ENCODE measurements at places on chromosomes 5 and 9.

GRCh38 chr5:67971223-67971830, 244.2 kb upstream of the PIK3R1 start:
- no peak for DNase-seq

- no peak for DNase-seq
Measured at GRCh38 chr9:83208065-83208850, 145.3 kb upstream of the RASEF start.

GRCh38 chr9:129414993-129415941, 205.6 kb downstream of the C9orf50 start:
- DNase-seq = no peak

DNA sequence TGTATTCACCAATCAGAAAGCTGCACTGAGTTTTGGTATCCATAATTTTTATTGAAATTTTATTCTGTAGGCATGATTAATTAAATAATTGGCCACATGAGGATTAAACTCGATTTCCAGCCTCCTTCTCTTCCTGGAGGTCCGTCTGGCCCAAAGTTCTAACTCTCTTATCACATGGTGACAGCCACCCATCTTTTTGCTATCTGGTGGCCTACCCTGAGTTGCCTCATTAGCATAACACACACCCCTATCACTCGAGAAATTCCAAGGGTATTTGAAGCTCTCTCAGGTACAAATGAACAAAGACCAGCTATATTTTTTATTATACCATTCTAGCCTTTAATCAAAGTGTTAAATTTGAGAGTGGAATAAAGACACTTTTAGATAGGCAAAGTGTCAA, 57.7 kb downstream of the APC start:
- DNase-seq = no peak

All from stimulated activated CD8-positive, alpha-beta memory T cell treated with anti-CD3 and anti-CD28 coated beads, Interleukin-4, amount 100 ng/mL, for 4 hours (primary cell).